ENCODE measurements at places on chromosomes 7 and 10. TPM values are rescaled to one million over a fixed set of nuclear protein-coding genes. Genes with fewer than 3 reads are reported as not detected.

The AQP1 gene
- total RNA-seq: 0.45 TPM

The AHCYL2 gene
- 1.9 TPM for total RNA-seq

The SMNDC1 gene
- total RNA-seq: 1.8 TPM

The RGR gene
- total RNA-seq: not detected

The PLEKHS1 gene
- total RNA-seq: not detected

The SEMA3D gene
- 0.15 TPM for total RNA-seq

The CNTNAP2 gene
- under 0.01 TPM for total RNA-seq

The DDC gene
- not detected for total RNA-seq

Measured in bronchus fibroblast of lung (primary cell).